T-helper 1 cell (primary cell): ENCODE measurements at places on chromosomes 13 and 19.

DNA sequence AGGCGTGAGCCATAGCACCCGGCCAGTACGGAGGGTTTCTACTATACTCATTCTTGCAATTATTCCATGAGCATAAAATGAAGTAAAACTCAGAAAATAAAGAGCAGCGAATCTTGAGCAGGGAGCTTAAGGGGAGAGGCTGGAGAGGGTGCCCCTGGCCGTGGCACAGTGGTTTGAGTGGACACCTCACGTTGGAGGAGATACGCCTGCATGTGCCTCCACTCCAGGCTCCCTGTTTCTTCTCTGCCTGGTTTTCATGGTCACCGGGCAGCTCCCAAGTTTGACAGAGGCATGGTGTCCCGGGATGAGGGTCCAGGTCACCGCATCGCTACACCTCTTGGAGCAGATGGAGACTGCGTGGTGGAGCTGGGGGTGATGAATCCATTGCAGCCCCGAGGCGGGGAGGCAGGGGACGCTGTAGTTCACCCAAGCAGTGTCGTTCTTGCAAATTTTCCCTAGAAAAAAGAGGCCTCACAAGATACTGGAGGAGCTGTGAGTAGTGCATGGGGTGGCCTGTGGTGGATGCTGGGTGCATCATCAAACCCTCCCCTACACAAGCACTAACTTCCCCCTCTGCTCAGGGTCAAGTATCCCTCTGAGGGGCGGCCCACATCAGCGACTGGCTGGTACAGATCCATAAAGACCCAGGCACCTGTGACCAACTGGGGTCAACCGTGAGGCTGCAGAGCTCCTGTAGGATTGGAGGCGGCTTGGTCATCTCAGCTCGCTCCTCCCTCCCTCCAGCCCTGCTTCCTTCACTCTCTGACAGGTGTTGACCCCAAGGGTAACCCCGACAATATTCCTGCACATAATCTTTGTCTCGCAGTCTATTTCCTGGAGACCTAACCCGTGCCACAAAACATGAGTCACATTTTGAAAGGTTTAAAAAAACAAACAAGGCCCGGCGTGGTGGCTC lies 3.6 kb upstream of the MIER2 start:
- no peak for DNase-seq

GRCh38 chr13:101382086-101382485 lies 34.2 kb downstream of the NALCN start:
- no peak for DNase-seq

DNA sequence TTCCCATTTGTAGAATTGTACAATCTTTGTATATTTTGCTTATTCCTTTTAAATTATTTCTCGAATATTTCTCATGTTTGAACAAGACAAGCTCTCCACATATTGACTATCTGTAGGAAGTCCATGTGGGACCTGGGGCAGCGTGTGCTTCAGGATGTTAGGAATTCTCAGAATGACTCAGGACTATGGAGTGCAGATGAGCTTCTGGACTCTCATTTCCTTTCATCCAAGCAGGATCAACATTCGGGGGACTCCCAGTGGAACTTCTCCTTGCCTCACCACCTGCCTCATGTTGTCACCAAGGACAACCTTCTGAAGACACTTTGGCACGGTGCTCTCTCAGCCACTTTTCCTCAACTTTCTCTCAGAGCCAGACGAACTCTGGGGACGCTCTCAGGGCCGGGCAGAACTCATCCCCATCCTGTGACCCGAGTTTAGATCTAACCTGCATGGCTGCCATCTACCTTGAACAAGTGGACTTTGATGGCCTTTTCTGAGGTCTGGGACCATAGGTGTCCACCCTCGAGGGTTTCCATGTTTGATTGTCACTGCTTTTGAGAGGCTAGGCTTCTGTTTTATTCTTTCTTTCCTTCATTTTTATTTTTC lies 441.7 kb downstream of the IRS2 start:
- no peak for DNase-seq

DNA sequence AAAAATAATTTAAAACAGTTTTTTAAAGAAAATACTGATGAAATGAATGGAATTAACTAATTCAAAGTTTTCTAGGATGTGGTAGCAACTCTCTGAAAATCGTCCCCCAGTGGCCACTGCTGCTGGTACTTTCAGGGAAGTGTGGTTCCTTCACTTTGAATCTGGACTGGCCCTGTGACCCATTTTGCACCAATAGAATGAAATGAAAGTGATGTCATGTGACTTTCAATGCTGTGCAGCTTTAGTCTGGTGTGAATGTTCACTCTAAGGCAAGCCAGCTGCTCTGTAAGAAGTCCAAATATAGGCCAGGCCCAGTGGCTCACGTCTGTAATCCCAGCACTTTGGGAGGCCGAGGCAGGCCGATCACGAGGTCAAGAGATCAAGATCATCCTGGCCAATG lies 26.4 kb upstream of the HNRNPA1L2 start:
- DNase-seq: no peak

DNA sequence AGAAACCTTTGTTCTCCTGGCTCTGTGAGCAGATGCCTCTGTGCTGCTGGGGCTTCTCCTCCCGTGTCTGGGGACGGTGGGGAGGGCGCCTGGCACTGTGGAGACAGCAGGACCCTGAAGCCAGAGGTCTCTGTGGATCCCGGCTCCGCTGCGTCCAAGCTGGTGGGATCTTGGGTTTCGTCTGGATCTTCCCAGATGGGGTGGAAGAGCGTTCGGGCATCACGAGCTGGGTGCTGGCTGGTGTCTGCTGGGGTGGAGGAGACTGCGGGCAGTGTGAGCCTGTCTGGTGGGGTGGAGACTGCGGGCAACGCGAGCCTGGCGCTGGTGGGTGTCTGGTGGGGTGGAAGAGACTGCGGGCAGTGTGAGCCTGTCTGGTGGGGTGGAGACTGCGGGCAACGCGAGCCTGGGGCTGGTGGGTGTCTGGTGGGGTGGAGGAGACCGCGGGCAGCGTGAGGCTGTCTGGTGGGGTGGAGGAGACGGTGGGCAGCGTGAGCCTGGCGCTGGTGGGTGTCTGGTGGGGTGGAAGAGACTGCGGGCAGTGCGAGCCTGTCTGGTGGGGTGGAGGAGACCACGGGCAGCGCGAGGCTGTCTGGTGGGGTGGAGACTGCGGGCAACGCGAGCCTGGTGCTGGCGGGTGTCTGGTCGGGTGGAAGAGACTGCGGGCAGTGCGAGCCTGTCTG lies 5.6 kb downstream of the TEX29 start:
- no peak for DNase-seq

DNA sequence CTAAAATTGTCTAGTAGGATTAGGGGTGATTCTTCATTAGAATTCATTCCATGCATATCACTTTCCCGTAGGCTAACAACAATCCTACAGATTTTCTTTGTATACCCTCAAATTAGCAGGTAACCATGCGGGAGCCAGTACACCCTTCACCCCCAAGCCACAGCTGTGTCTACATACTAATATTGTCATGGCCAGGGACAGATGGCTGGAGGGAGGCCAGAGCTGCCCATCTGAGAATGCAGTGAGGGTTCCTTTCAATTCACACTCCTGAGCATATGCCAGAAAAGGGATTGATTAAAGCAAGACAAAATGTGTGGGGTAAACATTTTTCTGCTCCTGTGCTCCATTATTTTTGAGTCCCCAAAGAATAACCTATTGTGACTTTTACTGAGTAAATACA lies 68.9 kb downstream of the FREM2 start:
- DNase-seq: no peak

DNA sequence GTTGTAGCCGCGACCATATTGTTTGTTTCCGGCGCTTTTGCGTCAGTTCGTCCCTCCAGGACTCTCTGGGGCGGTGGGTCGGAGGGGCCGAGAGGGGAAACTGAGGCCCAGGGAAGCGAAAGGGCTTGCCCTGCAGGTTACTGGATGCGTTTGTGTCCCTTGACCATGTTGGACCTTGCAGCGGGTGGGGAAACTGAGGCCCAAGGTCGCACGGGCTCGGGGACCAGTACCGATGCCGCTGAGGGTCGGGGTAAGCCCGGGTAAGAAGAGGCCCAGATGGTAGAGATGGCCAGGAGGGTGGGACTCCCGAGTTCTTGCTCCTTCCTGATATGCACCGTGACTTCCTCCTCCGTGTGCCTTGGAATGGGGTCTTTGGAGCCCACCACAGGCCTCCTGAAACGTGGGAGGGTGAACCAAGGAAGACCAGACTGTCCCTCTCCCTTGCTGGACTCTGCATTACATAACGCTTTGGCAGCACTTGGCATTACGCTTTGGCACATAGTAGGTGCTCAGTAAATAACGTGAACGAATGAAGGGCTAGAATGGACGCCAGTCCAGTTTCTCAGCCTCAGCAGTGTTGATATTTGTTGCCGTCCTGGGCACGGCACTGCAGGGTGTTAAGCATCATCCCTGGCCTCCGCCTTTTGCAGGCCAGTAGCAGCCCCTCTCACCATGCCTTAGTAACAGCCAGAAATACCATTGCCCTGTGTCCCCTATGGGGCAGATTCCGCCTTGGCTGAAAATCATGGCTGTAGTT lies 743 bp downstream of the CHAF1A start:
- DNase-seq: no peak

GRCh38 chr19:48053856-48054255 lies 10.0 kb upstream of the CABP5 start:
- DNase-seq: no peak

DNA sequence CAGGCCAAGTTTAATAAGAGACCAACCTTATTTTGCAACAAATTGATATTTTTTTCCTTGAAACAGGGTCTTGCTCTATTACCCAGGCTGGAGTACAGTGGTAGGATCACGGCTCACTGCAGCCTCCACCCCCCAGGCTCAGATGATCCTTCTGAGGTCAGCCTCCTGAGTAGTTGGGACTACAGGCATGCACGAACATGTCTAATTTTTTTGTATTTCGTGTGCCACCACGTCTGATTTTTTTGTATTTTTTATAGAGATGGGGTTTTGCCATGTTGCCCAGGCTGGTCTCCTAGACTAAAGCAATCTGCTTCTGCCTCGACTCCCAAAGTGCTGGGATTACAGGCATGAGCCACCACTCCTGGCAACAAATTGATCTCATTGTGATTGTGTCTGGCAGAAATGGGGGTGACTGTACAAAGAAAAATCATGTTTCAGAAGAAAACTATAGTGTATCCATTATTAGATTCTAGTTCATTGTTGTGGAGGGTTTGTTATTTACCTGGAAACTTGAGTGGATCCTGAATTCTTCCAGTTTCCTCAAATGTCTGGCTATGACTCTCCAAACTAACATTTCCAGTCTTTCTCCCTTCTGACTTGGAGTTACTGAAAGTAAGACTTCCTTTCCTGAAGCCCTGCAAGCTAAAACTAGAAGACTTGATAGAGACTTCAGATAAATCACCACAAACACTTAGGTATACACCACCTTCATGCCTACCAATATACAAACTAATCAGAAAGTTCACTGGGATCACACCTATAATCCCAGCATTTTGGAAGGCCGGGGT lies 17.3 kb upstream of the AKT2 start:
- no peak for DNase-seq

DNA sequence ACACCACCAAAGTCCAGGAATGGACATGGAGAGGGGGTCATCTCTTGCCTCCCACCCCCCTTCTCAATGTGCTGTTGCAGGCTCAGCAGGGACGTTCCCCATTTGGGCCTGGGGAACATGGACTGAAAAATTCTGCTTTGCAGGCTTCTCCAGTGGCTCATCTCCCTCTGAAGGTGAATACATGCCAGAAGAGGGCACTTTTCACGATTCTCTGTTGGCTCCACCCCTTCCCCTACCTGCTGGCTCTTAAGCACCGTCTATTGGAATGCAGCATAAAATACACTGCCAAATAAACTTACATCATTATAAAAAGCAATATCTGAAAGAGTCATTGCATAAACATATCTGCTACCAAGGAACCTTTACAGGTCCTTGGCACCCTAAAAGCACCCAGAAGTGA lies 35.7 kb downstream of the NHLRC3 start:
- no peak for DNase-seq

DNA sequence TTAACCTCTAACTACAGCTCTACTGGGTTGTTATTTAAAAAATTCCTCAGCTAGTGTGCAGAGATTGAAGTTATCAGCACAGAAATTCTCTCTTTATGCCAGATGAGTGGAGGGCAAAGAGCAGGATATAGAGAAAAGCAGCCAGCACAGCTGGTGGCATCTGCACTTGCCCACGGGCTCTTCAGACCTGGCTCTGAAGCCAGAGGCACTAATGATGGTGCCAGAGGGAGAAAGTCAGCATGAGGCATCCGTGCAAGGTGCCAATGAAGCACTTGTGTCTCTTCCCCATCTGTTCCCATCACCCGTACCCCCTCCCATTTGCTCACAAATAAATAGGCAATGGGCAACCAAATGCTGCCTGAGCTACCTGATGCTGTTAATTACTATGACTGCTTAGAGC lies 138.9 kb downstream of the OLFM4 start:
- no peak for DNase-seq

DNA sequence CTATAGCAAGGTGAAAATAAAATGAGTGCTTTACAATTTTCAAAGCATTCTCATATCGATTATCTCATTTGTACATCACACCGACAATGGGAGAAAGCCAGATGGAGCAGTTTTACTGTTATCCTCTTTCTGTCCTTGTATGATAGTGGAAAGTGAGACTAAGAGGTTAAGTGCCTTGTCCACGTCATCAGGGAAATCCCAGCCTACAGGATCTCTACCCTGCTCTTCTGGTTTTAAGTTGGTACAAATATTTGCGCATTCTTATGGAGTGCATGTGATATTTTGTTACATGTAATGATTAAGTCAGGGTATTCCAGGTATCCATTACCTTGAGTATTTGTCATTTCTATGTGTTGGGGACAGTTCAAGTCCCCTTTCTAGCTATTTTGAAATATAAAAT lies 12.4 kb upstream of the ENOX1 start:
- DNase-seq: no peak
